Stimulated activated CD8-positive, alpha-beta memory T cell treated with anti-CD3 and anti-CD28 coated beads, Interleukin-2, amount 100 ng/mL, for 1 hour (primary cell): ENCODE measurements at places on chromosomes 7 and 10.

- DNase-seq = no peak
Measured at GRCh38 chr7:143988976-143989745, 11.0 kb upstream of the OR6B1 start.

DNA sequence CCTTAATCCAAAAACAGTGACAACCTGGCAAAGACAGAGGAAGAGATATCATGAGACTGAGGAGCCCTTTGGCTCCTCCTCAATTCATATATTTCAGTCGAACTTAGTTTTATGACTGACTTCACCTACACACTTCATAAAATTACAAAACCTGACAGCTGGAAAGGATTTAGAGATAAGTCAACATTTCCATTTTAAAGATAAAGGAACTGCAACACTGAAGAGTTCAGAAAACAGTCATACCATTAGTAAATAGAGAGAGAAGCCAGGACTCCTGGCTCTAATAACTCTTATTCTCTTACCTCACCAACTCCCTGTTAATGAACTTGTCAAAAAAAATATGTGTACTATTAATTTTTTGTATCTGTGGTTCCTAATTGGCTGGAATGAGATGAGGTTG is 141.0 kb upstream of the COL1A2 start:
- DNase-seq = no peak

GRCh38 chr10:90363799-90364483 is 493.9 kb downstream of the HTR7 start:
- DNase-seq = no peak

GRCh38 chr10:100009793-100010676 is at the start of gene DNMBP:
Gene DNMBP, minus strand, starts transcription at chr10:100009947. Its CDS starts 37,823 bp downstream, at chr10:99972124.
- peak; percentile 70 for DNase-seq

- no peak for DNase-seq
Measured at GRCh38 chr7:148507787-148508186, 82.8 kb upstream of the C7orf33 start.

GRCh38 chr10:4234661-4235060 is 449.7 kb upstream of the KLF6 start:
- peak; percentile 16 for DNase-seq

DNA sequence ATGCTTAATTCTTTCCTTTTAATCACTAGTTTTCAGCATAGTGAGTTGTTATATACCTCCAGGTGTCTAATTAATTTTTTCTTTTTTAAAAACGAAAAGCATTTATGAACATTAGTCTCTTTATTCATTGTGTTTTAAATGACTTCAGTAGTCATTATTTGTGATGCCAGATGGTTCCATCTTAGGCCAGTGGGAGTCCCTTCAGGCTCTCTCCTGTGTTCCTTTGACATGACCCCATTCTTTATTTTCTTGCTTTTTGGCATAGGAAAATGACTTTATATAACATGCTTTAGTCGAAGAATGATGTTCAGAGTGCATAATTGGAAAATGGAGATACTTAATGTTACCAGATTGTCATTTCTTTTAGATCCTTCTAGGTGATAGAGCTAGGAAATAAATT is 24.4 kb downstream of the MKLN1 start:
- DNase-seq = no peak

DNA sequence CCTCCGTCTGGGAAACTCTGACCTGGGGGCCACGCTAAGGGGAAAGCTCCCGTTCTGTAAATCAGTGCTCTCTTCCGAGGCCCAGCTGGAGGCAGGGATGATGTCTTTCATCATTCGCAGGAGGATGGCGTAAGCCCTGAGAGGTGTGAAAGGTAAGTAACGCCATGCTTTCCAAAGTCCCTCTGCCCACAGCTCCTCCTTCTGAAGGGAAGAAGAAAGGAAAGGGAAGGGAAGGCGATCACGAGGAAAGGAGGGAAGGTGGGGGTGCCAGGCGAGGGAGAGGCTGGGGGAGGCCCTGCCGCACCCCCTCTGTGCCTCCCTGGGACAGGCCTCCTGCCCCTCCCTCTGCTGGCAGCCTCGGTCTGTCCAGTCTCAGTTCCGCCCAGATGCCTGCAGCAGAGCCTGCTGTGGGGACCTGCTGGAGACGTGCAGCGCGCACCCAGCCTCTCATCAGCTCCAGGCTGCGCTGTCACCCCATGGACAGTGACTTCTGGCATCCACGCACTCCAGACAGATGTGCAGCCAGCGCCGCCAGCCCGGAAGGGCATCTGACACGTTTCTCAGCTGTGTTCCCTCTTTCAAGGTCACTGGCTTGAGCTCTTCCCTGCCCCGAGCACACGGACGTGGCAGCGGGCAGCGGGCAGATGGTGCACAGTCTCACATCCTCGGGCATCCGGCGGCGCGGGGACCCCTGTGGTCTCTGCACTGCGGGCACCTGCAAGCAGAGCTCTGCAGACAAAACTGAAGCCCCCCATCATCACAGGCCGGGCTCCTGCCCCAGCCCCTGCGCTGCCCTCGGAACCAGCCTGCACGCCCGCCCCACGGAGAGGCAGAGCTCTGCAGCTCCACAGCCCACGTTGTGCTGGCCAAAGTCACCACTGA is 60.6 kb downstream of the INSIG1 start:
- DNase-seq = no peak

- DNase-seq = no peak
Measured at GRCh38 chr7:83413831-83414230, 235.1 kb downstream of the SEMA3E start.

DNA sequence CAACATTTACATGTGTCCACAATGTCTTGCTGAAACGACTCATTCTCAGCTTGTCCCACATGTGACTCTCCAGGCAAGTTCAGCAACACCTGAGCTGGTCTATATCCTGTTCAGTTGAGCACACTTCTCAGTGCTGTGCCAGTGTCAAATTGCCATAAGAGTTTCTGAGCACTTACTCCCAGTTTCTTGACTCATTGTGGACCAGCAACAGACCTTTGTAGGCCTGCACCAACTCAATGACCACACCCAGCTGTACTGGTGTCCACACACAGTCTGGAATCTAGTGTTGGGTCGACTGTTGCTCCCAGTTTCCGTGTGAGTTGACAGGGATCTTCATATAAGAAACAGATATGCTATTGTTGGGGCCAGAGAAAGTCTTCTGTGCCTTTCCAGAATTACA is 88.0 kb downstream of the PTPN20 start:
- DNase-seq = no peak

DNA sequence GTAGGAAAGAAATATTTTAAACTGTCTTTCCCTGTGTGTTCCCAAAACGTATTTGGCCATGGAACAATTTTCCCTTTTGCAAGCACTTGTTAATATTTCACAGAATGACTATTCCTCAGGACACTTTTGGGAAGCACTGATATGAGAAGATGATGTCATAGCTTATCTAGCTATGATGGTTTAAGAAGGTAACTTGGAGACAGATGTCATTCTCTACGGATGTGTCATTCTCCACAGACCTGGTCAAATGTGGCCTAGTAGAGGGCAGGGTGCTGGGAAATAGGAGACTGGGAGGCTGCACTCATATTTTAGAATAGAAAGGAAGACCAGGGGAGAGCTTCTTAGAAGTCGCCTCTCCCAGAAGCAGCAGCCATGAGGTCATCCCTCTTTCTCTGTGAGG is 220.7 kb upstream of the GLI3 start:
- no peak for DNase-seq

DNA sequence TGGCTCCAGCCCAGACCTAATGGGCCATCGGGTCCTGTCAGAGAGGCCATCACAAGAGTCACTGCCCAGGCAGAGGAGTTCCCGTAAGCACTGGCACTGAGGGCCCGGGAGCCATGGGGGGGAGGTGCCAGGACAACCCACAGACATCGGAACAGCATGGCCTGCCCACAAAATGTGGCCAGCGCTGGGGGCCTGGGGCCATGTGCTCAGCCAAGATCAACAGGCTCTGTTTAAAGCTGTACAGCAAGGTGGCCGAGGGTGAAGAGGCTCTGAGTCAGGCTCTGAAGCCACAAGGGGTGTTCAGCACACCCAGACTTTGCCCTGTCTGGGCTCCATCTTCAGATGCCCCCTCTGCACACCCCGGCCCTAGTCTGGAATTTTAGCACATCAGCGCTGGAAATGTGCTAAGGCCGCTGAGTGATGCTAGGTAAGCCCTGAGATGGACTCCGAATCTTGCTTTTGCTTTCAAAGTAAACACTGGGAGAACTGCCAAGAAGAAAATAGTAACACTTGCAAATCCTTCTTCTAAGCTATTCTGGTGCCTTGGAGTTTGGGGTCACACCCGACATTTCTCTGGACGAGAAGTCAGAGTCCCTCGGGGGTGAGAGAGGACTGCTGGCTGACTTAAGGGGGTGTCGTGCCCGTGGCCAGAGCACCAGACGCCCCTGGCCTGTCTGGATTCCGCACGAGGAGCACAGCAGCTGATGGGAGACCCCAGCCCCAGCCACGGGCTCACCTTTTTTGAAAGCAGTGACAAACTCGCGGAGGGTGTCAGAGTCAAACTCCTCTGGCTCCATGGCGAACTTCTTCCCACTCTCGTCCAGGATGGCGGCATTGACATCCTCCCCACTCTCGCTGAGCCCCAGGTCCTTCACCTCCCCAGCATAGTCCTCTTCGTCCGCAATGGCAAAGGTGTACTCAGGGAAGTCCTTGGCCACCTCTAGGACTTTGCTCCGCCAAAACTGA is 23.6 kb downstream of the PDIA4 start:
- no peak for DNase-seq

DNA sequence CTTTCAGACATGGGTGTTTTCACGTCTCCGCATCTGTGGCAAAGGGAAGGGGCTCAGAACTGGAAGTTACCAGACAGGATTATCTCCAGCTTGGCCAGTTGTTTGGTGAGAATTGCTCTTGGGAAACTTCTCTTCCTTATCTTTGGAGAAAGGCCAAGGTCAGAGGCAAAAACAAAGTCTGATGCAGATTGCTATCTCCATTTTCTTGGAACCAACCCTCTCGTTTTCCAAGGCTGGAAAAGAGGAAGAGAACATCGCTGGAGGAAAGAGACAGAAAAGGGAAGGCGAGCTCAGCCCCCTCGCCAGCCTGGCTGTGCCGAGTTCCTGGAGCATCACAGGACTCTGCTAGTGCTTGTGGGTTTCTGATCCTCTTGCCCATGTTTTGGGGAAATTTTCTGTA is 396.8 kb upstream of the SHH start:
- no peak for DNase-seq

DNA sequence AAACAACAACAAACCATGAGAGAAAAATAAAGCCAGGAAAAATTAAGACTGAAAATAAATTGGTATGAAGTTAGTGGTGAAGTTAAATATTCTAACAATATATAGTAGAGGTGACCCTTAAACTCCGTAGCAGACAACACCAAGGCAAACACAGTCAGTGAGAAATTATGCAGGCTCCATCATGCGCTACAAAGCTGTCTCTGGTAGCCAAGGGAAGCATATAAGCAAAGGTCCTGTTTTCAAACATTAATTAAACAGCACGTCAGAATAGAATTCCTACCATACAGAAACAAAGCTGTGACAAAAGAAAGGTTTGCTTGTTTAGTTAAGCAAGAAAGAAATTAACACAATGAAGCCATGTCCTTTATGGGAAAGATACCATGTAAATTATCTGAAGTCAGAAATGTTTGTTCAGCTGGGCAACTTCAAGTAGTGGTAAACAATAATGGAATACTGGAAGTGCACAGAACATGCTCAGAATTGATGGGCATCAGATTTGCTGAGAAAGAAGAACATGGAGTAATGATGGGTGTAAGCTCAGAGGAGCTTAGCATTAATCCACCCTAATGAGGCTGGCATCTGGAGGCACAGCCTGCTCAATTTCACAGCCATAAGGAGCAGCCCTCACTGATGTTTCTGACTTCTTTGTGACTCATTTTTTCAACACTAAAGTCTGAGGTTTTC is 75.7 kb downstream of the IGF2BP3 start:
- DNase-seq = no peak

- DNase-seq = no peak
Measured at GRCh38 chr7:124879771-124880170, 49.9 kb downstream of the POT1 start.

GRCh38 chr10:109838592-109839244 is 84.6 kb downstream of the XPNPEP1 start:
- DNase-seq = no peak

DNA sequence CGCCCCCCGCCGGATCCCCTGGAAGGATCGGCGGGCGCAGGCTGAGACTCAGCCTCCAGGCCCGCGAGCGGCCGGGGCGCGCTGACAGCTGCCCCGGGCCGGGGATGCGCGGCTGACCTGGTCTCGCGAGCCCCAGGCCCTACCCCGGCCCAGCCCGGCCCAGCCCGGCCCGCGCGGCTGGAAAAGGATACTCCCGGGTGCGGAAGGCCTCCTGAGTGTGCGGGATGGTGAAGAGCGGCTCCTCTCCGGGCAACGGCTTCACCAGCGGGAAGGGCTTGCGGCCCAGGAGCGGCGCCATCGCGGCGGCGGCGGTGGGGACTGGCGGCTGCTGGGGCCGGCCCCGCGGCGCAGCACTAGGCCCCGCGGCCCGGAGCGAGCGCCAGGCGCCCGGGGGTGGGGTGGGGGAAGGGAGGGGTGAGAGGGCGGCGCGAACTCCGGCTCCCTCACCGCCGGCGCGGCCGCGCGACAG is 423 bp downstream of the BAZ1B start:
- DNase-seq = no peak
